NCI-H2029 (cell line): ENCODE measurements at places on chromosomes 13 and 19.

DNA sequence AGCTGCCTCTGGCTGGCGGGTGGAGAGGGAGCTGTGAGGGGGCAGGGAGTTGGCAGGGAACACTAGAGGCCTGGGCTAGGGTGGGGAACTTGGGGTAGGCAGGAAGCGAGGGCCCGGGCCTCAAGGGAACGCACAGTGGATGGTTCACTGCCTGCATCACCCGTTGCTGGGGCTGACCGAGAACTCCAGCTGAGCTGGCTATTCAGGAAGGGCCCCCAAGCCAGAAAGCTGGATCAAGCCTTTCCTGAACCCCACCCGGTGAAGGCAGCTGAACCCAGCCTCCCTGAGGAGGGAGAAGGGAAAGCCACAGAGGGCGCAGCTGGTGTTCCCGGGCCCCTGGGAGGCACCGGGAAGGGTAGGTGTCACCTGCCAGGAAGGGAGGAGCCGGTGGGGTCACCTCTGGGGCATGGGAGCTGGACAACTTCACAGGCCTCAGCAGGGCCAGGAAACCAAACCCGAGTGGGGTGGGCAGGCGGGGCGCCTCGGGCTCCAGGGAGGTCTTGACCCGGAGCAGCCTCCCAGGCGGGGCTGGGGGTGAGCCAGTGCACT is 13.9 kb downstream of the PALM start:
- DNase-seq: no peak

- peak; percentile 39 for DNase-seq
These were observed at the start of gene SOX1 for GRCh38 chr13:112067116-112067741. Gene SOX1 (plus strand): TSS chr13:112067149. CDS start chr13:112067659, 510 bp downstream.

GRCh38 chr19:32819419-32820400 is 49.9 kb downstream of the SLC7A9 start:
- no peak for DNase-seq

- no peak for DNase-seq
These were observed 267.5 kb upstream of the KLHL1 start for GRCh38 chr13:70375718-70376117.

DNA sequence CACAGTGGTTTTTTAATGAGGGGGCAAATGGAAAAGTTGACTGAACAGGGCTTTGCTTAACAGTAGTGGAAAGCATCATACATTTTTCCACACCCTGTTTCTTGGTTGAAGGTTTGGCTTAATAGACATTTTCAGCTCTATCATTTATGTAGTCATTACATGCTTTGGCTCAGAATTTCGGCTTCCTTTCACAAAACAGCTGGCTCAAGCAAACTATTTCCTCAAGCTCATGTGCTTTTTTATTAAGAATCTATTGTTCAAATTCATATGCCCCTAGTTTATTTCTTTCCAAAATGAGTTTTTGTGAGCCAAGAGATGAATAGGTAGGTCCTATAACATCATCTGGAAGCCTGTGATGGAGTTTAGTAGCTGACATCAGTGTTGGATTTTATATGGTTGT is 113.8 kb downstream of the SLITRK6 start:
- no peak for DNase-seq

DNA sequence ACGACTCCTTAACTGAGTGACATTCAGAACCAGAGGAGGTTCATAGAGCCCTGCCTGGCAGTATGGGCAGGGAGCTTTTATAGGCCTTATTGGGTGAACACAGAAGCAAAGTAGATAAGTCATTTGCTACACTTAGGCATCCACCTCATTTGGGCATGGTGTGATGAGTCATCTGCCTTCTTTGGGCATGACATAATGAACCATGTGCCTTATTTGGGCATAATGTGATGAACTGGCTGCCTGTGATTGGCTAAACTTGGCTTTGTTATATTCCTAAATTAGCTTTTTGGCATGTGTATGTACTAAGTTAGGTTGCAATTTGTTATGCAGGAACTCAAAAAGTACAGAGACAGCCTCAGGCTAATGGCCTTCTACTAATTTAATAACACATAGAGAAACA is 2210.2 kb upstream of the PCDH20 start:
- DNase-seq: no peak

- peak; percentile 60 for DNase-seq
These were observed 789.1 kb downstream of the GPC5 start for GRCh38 chr13:92187378-92187989.

GRCh38 chr19:51724543-51724942 is 752 bp upstream of the HAS1 start:
- DNase-seq: no peak

GRCh38 chr13:21355304-21355703 is 103.8 kb downstream of the ZDHHC20 start:
- DNase-seq: no peak

DNA sequence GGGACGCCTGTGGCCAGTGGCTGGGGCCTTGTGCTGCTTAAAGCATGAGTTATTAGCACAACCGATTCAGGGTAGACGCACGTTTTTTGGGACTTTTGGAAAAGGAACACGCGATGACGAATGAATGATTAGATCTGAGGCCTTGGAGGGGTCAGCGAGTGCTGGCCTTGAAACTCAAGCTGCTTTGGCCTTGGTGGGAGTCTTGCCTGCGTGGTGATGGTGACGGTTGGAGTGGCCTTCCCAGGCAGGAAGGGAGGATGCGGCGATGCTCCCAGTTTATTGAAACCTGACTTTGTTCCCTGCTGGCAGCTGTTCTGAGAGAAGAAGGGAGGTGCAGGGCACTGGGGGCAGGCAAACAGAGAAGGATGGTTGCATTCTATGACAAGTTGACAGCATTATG is 63.1 kb upstream of the RNF113B start:
- DNase-seq: no peak

- DNase-seq: peak; percentile 49
These were observed 18.5 kb downstream of the POU2F2 start for GRCh38 chr19:42113641-42114348.

DNA sequence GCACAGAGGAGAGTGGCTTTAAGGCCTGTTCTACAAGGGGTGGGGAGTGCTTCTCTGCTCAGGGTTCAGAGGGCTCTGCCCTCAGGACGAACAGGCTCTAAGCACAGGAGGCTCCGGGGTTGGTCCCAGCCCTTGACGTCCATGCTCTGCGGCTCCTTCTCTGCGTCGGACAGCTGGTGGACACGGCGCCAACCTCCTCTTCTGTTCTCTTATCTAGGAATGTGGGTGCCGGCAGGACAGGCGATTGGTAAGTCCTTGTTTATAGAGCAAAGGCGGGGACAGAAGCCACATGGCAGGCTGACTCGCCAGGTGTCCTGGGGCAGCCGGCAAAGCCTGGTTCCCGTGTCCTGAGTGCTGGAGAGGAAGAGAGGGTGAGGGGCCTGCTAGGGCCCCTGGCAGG is 8.4 kb upstream of the RPS15 start:
- DNase-seq: no peak

GRCh38 chr19:44345959-44346358 is 10.5 kb downstream of the ZNF112 start:
- no peak for DNase-seq

GRCh38 chr13:29959086-29959485 is 108.7 kb upstream of the UBL3 start:
- no peak for DNase-seq

DNA sequence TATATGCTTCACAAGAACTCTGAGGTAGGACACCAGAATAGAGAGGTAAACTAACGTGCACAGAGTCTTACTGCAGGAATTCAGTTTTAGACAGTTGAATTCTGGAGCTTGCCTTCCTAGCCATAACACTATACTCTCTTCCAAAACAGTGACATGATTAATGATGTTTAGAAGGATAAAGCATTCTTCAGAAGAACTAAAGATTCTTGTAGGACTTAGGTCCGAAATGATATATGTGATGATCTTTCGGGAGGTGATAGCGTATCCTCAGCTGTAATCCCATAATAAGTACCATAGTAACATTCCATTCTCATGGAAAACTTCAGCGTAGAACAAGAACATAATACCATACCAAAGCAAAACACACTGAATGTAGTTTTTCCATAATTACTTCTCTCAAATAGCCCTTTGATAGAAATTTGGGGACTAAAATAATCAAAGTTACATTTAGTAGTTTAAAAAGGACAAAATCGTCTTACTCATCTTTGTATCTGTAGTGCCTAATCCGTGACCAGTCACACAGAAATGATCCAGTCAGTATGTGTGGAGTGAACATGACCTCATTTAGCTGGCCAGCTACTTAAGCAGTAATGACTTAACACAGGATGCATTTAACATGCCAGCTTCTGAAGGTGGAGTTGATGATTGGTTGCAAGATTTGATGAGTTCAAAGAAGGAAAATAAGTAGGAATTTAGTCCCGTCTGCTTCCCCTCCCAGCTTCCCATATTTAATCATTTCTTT is 38.4 kb downstream of the PIBF1 start:
- DNase-seq: no peak
